ENCODE measurements at places on chromosomes 7 and 10.

DNA sequence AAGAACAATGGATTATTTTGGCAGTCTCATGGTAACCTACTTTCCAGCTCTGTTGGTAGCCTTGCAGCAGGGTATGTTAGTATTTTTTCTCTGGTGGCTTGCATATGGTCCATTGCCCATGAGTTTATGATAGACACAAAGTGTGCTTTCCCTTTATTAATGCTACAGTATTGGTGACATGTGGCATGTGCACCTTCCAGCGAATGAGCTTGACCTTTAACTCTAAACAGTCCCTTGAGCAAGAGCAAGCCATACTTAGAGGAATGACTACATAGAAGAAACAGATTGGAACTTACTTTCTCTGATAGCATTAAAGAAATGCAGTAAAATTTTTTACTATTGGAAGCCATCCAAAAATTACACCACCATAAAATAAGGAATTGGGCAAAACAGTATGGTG is 73.9 kb downstream of the VTI1A start:
- DNase-seq: no peak

DNA sequence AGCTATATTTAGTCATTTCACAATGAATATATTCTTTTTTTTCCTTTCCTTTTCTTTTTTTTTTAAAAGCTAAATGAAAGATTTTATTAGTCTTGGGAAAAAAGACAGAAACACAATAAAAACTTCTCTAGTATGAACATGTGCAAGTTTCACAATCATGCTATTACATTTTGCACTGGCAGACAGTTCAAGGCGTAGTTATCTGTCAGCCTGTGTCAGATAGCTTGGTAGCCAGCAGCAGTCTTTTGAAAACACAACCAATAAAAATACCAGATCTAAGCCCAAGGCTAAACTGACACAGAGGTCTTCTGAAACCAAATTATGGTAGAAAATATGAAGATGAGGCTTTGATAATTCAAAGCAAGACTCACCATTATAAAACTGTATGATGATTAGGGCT is 205.8 kb upstream of the TEX47 start:
- no peak for DNase-seq

DNA sequence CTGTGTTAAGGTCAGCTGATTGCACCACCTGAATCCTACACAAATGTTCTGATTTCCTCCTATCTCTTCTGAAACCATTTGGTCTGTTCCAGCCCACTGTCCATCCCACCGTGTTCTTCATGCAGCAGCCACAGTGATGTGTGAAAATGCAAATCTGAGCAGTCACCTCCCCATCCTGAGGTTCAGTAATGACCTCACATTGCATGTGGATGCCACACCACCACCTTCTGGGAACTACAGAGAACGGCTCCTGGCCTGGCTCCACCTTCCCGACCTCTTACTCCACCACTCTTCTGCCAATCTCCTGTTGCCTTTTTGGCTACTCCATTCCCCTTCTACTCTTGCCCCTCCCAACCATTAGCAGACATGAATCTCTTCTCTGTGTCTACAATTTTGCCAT is 244.4 kb downstream of the TNS3 start:
- DNase-seq: peak; percentile 21

DNA sequence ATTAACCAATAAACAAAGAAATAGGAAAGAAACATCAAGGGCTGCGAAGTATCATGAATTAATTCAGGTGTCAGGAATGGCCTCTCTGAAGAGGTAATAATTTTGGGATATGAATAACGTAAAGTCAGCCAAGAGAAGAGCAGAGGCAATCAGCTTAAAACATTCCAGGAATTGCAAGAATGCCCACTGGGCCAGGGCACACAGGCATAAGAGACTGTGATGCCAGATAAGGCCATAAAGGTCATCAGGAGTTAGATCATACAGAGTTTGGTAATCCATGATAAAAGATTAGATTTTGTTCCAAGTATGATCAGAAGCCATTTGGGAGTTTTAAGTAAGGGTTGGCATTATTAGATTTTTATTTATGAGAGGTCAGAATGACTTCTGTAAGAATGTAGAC is 53.2 kb upstream of the ABCB4 start:
- DNase-seq: no peak

- DNase-seq: no peak
These were observed 104.3 kb upstream of the STEAP1B start for GRCh38 chr7:22604246-22604645.

DNA sequence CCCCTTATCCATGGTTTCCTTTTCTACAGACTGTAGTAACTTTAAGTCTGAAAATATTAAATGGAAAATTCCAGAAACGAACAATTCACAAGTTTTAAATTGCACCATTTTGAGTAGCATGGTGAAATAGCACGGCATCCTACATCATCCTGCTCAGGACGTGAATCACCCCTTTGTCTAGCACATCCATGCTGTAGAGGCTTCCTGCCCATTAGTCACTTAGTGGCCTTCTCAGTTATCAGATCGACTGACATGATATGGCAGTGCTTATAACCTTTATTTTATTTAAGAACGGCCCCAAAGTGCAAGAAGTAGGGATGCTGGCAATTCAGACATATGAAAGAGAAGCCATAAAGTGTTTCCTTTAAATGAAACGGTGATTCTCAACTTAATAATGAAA is 82.7 kb downstream of the CPXM2 start:
- DNase-seq: no peak

DNA sequence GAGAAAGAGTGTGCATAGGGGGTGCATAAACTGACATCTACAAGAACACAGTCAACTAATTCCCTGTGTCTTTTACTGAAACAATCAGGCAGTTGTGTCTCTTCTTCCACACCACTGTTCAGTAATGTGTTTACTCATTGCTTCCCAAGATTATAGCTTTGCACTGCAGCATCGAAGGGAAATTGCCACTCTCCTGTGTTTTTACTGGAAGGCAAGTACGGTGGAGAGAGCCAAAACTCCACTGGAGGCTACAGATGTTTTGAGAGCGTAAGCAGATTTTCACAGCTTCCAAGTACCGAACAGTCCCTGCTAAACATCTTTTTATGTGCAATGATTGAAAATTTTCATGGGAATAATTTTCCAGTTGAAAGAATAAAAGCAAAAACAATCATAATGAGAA is 510.5 kb upstream of the AKR1E2 start:
- DNase-seq: no peak

- no peak for DNase-seq
These were observed 287.0 kb upstream of the CDC14C start for GRCh38 chr7:48637382-48637781.

- no peak for DNase-seq
These were observed 144.2 kb upstream of the TNRC18 start for GRCh38 chr7:5567790-5568189.

DNA sequence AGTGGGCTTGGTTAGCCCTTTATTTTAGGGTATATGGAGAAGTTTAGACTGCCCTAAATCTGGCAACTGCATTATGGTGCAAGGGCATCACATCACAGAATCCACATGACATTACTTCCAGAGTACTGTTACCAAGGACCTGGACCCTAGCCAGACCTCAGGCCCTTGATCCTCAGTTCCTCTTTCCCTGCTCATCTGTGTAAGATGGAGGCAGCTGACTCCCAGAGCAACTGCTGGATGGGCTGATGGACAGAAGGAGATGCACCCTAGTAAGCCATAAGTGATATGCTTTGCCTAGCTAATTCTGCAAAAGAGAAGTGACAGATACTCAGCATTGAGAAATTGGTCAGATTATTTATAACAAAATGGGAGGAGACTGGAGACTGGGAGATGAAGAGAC is 131.7 kb downstream of the DYNC1I1 start:
- DNase-seq: no peak

- DNase-seq: no peak
These were observed 94.6 kb downstream of the FANK1 start for GRCh38 chr10:125990974-125991373.

- no peak for DNase-seq
These were observed 116.2 kb downstream of the FAM107B start for GRCh38 chr10:14658331-14659127.

GRCh38 chr7:65946904-65947303 is 35.1 kb downstream of the GUSB start:
- no peak for DNase-seq

GRCh38 chr10:26755443-26755903 is 58.0 kb downstream of the PDSS1 start:
- no peak for DNase-seq

- no peak for DNase-seq
These were observed 73.0 kb upstream of the ADRB1 start for GRCh38 chr10:113970641-113971040.

DNA sequence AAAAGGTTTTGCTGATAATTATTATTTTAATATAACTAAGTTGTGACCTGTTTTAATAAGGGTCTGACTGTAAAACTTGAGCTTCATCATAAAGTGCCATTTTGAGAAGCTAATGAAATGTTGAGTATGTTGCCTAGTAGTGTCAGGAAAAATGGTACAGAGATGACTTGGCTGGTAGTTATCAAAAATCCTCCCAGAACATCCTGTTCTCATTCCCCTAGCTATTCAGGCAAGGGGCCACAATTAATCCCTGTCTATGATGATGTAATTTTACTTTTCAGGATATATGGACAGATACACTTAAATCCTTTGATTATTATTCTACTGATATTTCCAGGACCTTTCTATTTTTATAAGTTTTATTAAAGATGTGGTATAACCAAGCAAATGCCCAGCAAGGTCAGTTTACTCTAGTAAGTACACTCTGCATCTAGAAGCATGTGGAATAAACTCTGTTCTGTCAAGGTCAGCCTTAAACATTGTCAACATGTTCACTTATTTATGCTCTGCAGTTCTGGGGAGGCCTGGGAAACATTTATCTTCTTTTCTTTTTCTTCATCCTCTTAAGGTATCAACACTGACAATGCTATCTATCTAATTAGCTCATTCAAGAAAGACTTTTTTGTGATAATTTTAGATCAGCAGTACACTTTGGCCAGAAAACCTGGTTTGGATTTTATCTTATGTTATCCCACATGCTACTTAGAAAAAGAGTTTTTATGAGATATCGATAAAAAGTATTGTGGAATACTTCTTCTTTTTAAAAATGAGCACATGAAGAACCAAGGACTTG is 32.1 kb downstream of the BTRC start:
- DNase-seq: no peak

DNA sequence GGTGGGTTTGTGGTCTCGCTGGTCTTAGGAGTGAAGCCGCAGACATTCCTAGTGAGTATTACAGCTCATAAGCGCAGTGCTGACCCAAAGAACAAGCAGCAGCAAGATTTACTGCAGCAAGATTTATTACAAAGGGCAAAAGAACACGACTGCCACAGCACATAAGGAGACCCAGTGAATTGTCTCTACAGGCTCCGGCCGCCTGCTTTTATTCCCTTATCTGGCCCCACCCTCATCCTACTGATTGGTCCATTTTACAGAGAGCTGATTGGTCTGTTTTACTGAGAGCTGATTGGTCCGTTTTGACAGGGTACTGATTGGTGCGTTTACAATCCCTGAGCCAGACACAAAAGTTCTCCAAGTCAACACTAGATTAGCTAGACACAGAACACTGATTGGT is 82.1 kb downstream of the VIPR2 start:
- DNase-seq: no peak

GRCh38 chr10:12419262-12419847 is 70.0 kb downstream of the CAMK1D start:
- no peak for DNase-seq

DNA sequence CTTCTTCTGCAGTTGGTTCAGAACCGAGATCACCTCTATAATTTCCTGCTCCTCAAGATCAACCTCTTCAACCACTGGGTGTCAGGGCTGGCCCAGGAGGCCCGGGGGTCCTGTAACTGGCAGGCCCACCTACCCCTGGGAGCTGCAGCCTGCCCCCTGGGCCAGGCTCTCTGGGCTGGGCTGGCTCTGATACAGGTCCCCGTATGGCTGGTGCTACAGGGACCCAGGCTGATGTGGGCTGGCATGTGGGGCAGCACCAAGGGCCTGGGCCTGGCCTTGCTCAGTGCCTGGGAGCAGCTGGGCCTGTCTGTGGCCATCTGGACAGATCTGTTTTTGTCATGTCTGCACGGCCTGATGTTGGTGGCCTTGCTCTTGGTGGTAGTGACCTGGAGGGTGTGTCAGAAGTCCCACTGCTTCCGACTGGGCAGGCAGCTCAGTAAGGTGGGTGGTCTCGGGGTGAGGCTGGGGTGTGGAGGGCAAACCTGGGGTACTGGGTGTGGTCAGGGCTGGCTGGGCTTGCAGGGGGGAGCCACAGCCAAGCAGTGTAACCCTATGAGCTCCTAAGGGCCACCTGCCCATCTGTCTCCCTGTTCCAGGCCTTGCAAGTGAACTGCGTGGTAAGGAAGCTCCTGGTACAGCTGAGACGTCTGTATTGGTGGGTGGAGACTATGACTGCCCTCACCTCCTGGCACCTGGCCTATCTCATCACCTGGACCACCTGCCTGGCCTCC is 4.2 kb downstream of the TMEM270 start:
- no peak for DNase-seq

DNA sequence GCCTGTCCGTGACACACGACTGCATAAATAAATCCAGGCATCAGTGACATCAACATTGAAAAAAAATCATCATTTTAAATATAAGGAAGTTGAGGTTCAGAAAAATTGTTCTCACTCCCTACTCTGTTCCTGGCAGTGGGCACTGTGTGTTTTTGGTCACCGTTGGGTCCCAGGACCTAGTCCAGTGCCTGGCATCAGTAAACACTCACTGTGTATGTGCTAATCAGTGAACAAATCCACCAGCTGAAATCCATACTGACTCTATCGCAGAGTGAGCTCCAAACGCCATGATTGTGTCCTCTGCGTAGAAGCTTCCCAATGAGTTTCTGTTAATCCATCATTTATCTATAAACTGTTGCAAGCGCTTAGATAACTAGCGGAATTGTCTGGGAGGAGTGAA is 41.2 kb downstream of the ITIH2 start:
- no peak for DNase-seq

- DNase-seq: no peak
These were observed 1.8 kb upstream of the KCP start for GRCh38 chr7:128912281-128912680.

GRCh38 chr7:45689011-45689796 is 115.0 kb downstream of the ADCY1 start:
- no peak for DNase-seq

GRCh38 chr10:120403109-120403508 is 53.9 kb upstream of the PLPP4 start:
- no peak for DNase-seq

GRCh38 chr10:1157615-1157933 is 101.4 kb downstream of the WDR37 start:
- DNase-seq: no peak

DNA sequence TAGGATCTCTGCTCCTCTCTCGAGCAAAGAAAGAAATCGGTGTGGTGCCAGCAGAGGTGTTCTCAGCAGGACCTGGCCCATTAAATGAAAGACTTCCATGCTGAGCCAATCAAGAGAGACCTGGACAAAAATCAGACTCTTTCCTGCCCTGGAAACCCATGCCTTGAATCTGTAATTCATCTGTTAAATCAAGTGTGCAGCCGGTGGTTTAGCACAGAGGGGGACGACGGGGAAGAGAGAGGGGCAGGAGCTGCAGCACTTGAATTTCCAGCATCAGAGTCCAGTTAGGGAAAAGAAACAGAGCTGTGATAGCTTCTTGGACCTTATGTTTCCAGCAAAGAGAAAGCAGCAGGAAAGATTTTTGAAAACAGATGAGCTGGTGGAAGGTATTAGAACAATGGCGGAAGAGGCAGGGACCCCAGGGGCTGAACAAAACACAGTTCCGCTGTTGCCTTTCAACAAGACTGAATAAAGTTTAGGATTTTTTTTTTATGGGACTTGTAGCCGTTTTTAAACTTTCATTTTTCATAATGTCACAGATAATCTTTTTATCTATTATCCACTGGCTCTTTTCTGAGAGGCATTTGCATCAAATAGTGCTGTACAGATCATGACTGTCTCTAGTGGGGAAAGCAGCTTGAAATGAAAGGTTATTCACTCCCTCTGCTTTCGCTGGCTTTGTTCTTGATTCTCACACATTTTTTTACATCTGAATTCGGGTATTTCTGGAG is 543.6 kb upstream of the GALNT17 start:
- DNase-seq: no peak

Data from GM19239 (cell line).